Left colon (tissue), 2 donors: ENCODE measurements at places on chromosomes 5 and 9. TPM values are rescaled to one million over a fixed set of nuclear protein-coding genes. Genes with fewer than 3 reads are reported as not detected.

GRCh38 chr5:161332343-161332742 lies 214.2 kb downstream of the GABRB2 start:
- DNase-seq: no peak

SH2D3C gene
- 3.1 TPM for total RNA-seq

OR1J2 gene
- not detected for total RNA-seq

GRCh38 chr9:111731928-111732327 lies 62.8 kb downstream of the SHOC1 start:
- no peak for DNase-seq

- DNase-seq: no peak
These were observed 1.8 kb upstream of the ZNF354A start for GRCh38 chr5:178732281-178732680.

RNF180 gene
- 3.5 TPM for total RNA-seq

DNA sequence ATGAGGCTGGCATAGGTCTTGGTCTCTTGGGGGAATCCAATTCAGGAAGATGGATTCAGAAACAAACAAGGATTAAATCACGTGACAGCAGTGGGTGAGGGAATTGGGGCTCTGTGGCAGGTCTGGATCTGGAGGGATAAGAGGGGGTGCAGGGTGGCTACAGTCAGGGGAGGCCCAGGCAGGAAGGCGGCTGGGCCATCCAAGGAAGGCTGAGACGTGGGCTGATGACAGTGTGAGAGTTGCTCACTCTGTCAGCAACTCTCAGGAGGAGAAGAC lies 65.8 kb upstream of the COL5A1 start:
- no peak for DNase-seq

CD274 gene
- 3.2 TPM for total RNA-seq

SCGB3A2 gene
- total RNA-seq: not detected

DNA sequence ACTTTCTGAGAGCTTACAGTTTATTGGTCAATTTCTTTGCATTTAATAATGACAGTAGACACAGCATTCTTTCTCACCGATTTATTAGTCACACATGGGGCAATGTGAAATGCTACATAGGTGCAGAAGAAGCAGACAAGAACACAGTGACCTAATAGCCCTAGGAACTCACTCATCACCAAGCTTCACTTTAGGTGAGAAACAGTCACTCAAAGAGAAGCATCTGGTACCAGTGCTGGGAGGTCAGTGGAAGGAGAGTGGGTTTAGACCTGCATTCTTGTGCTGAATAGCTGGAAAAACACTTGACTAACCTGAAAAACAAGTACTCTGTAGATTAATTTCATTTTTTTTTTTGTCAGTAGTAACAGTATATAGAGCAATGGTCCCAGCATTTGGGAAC lies 179.6 kb downstream of the GRIA1 start:
- DNase-seq: no peak

DNA sequence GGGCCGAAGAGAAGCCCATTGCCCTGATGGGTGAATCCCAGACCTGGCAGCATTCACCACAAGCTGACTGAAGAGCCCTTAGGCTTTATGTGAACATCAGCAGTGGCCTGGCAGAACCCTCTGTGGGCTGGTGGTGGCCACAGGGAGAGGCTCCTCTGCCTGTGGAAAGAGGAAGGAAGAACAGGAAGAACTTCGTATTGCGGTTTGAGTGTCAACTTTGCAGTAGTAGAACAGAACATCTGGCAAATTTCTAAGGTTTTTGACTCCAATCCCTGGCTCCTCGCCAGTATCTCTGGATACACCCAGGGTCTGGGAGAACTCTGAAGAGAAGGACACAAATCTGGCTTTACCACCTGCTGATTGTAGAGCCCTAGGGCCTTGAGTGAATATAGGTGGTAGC lies 356.4 kb upstream of the GRAMD2B start:
- no peak for DNase-seq

ENTPD8 gene
- total RNA-seq: 120 TPM

DNA sequence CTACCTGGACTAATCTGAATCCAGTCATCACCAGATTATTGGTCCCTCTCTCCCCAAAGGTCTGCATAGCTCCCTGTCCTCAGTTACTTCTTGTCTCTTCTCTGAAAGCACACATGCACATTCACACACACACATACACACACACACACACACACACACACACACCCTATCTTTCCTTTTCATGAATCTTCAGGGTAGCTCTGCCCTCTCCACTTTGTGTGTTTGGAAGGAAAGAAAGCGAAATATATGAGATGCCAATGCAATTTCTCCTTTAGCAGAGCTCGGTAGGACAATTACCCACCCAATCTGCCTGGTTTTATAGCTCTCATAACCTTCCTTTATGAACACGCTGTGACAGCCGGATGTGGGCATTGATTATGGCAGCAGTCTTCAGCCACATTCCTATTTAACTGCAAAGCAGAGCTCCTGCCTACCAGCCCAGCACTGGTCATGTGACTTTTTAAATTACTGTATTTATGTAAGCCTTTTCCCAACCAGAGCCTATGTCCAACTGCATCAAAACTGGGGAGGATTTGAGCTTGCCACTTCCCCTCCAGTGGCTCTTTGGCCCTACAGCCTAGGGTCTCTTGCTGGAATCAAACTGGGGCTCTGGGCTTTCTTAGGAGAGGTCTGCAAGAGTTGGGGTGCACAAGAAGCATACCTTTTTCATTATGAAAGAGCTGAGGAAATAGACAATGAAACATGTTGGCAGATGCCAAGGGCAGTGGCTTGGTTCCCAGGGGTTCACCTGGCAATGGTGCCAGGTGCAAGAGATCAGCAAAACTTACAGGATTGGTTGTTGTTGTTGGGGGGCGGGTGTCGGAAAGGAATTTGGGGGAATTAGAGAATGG lies 20.8 kb upstream of the MATR3 start:
- peak; percentile 73 for DNase-seq

- no peak for DNase-seq
These were observed 38.7 kb upstream of the UBTD2 start for GRCh38 chr5:172322028-172322965.

DNA sequence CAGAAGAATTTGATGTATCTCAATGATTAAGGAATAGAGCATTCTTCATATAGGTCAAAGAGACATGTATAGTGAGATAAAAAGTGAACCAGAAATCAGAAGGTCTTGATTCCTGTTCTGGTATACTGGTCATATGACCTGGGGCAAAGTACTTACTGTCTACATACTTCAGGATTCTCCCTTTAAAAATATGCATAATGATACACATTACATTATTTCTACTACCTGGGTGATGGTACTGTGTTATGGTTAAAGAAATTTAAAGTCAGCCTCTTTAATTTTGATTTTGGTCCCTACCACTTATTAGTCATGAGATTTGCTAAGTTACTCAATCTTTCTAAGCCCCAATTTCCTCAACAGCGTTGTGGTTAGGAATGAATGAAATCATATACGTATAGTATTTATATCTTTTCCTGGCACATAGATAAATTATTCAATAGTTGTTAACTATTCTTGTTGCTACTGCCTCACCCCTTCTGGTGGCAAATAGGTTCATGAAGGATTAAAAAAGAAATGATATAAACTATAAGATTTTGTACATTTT lies 984.1 kb downstream of the TLE4 start:
- no peak for DNase-seq

GRCh38 chr9:128456613-128457061 lies 831 bp downstream of the ODF2 start:
- peak; percentile 72 for DNase-seq

LRRC19 gene
- total RNA-seq: 98.5 TPM

SPAAR gene
- 1.3 TPM for total RNA-seq

TRIM36 gene
- 39.8 TPM for total RNA-seq

- DNase-seq: no peak
These were observed 5.7 kb downstream of the TCOF1 start for GRCh38 chr5:150363185-150363584.

- DNase-seq: no peak
These were observed 142.1 kb downstream of the LIFR start for GRCh38 chr5:38414348-38414747.

GRCh38 chr9:93267681-93268505 lies 84.0 kb downstream of the WNK2 start:
- no peak for DNase-seq

PPP2CA gene
- total RNA-seq: 119 TPM

- DNase-seq: peak; percentile 50
These were observed 9.3 kb upstream of the SMAD5 start for GRCh38 chr5:136123236-136123768.

DNA sequence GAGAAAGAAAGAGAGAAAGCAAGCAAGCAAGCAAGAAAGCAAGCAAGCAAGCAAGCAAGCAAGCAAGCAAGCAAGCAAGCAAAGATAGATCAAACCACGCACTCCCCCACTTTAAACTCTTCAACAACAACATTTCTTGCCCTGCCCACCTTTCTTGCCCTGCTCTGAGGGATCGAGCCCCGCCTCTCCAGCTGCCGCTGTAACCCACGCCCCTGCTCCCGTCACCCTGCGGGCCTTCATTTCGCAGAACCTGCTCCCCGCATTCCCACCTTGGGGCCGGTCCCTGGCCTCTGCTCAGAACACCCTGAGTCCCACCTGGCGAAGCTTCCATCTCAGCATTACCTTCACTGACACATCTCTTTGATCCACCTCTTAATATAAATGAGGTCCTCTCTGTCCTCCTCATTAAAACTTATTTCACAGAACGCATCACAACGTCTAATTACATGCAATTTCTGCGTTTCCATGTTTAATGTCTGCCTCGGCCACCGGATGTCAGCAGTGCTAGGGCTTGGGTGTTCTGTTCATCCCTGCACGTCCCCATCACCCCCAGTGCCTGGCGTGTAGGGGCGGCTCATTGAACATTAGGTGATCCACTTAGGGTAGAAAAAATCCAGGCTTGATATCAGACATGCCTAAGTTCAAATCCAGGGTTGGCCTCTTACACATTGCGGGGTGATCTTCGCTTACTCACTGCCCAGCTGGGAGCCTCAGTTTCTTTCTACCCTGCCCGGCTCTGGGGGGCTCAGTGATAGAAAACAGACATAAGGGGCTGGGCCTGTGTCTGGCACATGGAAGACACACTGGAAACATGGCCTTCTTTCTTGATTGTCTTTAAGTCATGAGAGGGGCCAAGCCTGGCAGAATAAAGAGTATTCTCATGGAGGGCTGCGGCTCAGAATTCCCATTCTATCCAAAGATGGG lies 187.6 kb downstream of the DAB2IP start:
- no peak for DNase-seq

DNA sequence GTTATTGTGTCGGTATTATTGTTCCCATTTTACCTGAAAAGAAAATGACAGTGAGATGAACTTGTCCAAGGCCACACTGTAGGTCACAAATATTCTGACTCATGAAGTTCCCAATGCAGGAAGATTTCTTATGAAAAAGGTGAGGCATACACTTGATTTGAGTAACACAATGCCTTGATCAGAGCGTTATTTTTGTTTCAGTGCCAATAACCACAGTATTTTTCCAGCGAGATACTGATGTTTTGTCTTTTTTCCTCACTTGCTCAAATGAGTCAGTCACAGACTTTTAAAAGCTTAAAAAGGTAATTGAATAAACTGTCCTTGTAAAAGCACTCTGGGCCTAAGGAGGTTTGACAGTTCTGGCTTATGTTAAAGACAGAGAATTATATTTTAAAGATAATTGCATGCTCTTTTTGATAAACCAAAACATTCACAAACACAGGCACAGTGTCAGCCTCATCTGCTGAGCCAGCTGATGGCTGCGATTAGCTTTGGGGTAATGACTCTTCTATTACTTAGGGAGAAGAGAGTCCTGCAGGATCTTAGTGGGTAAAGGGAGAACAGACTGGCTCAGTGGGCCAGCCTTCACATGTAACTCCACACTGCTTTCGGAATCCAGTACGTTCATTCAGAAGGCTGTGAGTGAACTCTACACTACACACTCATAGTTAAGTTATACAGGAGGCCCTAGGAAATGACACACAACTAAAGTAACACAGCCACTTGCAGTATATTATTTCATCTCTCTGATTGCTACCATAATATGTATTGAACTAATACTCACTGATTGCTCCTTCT lies 165.5 kb upstream of the CD180 start:
- no peak for DNase-seq

- DNase-seq: no peak
These were observed 80.6 kb downstream of the WNK2 start for GRCh38 chr9:93264338-93265125.

NPR2 gene
- 7.4 TPM for total RNA-seq

DNA sequence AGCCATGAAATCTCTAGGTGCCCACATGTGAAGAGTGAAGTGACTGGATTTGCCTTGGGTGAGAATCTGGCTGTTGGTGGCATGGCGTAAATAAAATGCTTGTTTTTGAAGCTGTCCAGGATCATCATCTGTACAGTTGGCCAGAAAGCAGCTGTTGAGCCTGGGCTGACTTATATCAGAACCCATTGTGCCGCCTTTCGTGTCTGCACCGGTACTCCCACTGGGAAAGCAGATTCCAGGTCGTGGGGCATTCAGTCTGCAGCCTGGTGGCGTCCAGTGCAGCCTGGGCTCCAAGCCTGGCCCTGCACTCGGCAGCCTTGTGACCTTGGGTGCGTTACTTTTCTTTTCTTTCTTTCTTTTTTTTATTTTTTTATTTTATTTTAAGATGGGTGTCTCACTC lies 27.8 kb downstream of the PRRC2B start:
- DNase-seq: no peak

C9 gene
- not detected for total RNA-seq

- no peak for DNase-seq
These were observed 509.4 kb downstream of the BNC2 start for GRCh38 chr9:16361118-16361517.

GRCh38 chr5:73515232-73515631 lies 17.0 kb downstream of the BTF3 start:
- DNase-seq: peak; percentile 43

GRCh38 chr5:102922799-102923477 lies 167.8 kb downstream of the PAM start:
- DNase-seq: no peak
